ENCODE measurements at places on chromosomes 4 and X. TPM values are rescaled to one million over a fixed set of nuclear protein-coding genes. Genes with fewer than 3 reads are reported as not detected.
A peak's percentile ranks its signal among the peaks of the same experiment; 100 is the strongest.

- no peak for DNase-seq
Measured at GRCh38 chrX:37817176-37817575, 30.2 kb downstream of the DYNLT3 start.

GRCh38 chrX:153522259-153522658 is 4.8 kb downstream of the ATP2B3 start:
- no peak for DNase-seq

- no peak for DNase-seq
Measured at GRCh38 chr4:84417997-84418709, 80.9 kb downstream of the NKX6-1 start.

DNA sequence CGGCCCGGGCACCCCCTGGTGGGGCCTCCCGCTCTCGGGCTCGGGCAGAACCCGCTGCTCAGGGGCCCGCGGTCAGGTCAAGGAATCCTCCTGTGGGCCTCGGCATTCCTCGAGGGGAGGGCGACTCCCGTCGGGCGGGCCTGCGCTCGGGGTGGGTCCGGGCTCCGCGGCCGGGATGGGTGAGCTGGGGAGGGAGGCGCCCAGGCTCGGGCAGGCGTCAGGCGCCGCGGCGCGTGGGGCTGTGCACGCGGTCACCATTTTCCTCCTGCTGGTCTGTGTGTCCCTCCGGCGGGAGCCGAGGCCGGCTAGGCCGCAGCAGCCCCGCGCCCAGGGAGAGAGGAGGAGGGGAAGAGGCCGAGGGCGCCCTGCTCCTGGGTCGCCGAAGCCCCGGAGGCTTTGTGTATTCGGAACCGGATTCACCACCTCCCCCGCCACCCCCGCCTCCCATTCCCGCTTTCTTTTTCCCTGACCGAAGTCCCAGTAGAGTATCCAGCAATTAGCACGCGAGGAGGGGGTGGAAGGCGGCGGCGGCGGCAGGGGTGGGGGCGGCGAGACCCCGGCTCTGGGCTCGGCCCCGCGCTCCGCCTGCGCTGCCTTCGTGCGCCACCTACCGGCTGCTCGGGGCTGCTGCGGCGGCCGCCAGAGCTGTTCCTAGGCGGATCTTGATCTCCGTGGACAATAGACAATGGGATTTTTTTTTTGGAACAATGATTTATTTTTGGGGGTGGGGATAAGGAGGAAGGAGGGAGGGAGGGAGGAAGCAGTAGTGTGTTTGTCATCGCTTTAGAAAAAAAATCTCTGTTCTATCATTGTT is 99.0 kb upstream of the MAML3 start:
- peak; percentile 91 for DNase-seq

GRCh38 chr4:38078590-38079421 is 118.6 kb downstream of the PTTG2 start:
- DNase-seq: no peak

DNA sequence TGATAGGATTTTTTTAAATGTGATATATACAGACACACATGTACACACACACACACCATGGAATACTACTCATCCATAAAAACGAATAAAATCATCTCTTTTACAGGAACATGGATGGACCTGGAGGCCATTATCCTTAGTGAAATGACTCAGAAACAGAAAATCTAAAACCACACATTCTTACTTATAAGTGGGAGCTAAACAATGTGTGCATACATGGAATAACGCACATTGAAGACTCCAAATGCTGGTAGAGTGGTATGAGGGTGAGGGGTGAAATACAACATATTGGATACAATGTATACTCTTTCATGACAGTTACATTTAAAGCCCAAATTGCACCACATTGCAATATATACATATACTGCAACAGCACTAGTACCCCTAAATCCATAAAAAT is 120.2 kb upstream of the ADGRL3 start:
- DNase-seq: no peak

- no peak for DNase-seq
Measured at GRCh38 chr4:114028071-114028470, 48.6 kb upstream of the ARSJ start.

- no peak for DNase-seq
Measured at GRCh38 chr4:139807483-139807882, 141.9 kb downstream of the MGST2 start.

- DNase-seq: no peak
Measured at GRCh38 chr4:156473151-156473550, 498.4 kb downstream of the PDGFC start.

- no peak for DNase-seq
Measured at GRCh38 chr4:86615501-86615900, 21.4 kb downstream of the PTPN13 start.

GRCh38 chr4:2320746-2321145 is 58.8 kb upstream of the MXD4 start:
- DNase-seq: no peak

TMEM47 gene
- total RNA-seq: 40.7 TPM

SSX1 gene
- not detected for total RNA-seq

HTRA3 gene
- 103 TPM for total RNA-seq

TKTL1 gene
- 9.7 TPM for total RNA-seq
